Left lung (tissue), 14 donors: ENCODE measurements at places on chromosomes 5 and 9. TPM values are rescaled to one million over a fixed set of nuclear protein-coding genes. Genes with fewer than 3 reads are reported as not detected.

GRCh38 chr5:67963789-67964519, 251.6 kb upstream of the PIK3R1 start:
- DNase-seq = no peak

- DNase-seq = no peak
Measured at GRCh38 chr9:77802515-77803293, 154.6 kb upstream of the GNA14 start.

DNA sequence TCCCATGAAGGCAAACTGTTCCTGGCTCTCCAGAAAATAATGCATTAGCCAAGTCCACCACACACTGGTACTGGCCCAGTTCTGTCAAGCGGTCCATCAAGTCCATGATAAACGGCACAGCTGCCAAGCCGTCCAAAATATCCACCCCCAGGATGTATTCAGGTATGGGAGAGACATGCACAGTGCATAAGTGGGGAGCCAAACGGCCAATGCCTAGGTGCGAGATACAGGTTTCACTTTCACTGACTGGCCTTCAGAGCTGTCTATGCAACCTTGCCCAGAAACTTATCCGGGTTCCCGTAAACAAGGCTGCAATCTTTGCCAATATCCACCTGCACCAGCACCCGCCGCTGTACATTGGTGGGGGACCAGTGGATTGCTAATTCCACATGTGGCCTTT, 795.8 kb downstream of the EFNA5 start:
- DNase-seq = no peak

DNA sequence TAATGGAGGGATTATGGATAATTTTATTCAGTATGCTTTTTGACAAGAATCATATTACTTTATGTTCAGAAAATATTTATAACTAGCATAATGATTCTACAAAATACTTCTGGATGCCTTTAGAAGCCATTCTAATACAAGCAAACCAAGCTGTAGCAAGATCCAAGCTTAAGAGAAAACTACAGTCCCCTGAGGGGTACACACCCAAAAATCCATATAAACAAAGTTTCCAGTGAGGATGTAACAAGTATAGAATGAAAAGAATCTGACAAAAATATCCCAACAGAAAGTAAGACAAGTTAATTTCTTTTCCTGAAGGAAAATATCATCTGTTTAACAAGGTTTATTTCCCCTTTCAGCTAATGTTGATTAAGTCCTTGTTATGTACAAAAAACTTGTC, 53.9 kb downstream of the MLLT3 start:
- no peak for DNase-seq

- DNase-seq = no peak
Measured at GRCh38 chr9:93968451-93969327, 13.5 kb upstream of the BARX1 start.

GRCh38 chr5:131759704-131760103, 37.1 kb downstream of the FNIP1 start:
- no peak for DNase-seq

DNA sequence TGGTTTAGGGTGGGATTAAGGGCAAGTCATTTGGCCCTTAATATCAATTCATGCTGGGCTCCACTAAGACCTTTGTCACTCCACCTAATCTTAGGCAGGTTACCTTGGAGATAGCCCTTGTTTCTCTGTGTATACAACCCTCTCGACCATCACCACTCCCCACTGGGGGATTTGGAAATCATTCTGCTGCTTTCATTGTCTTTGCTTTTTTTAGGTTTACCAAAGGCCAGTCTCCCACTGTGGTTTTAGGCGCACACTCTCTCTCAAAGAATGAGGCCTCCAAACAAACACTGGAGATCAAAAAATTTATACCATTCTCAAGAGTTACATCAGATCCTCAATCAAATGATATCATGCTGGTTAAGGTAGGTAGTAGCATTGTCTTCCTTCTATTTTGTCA, 6.2 kb downstream of the GZMK start:
- DNase-seq = no peak

- DNase-seq = no peak
Measured at GRCh38 chr5:118211606-118212005, 776.7 kb downstream of the DTWD2 start.

- no peak for DNase-seq
Measured at GRCh38 chr5:2374703-2375102, 376.8 kb downstream of the IRX2 start.

DNA sequence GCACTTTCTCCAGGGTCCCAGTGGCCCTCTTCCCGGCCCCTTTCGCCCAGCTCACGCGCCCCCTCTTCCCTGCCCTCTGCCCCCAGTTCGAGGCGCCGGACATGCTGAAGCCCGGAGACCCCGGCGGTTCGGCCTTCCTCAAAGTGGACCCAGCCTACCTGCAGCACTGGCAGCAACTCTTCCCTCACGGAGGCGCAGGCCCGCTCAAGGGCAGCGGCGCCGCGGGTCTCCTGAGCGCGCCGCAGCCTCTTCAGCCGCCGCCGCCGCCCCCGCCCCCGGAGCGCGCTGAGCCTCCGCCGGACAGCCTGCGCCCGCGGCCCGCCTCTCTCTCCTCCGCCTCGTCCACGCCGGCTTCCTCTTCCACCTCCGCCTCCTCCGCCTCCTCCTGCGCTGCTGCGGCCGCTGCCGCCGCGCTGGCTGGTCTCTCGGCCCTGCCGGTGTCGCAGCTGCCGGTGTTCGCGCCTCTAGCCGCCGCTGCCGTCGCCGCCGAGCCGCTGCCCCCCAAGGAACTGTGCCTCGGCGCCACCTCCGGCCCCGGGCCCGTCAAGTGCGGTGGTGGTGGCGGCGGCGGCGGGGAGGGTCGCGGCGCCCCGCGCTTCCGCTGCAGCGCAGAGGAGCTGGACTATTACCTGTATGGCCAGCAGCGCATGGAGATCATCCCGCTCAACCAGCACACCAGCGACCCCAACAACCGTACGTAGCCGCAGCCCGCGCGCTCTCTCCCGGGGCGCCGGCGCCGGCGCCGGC, 1.0 kb downstream of the PRDM6 start:
- no peak for DNase-seq

- DNase-seq = no peak
Measured at GRCh38 chr5:104859437-104859836, 1296.8 kb upstream of the NUDT12 start.

GRCh38 chr5:178832618-178833201, 27.0 kb upstream of the ZNF354B start:
- no peak for DNase-seq

The IFNA13 gene
- total RNA-seq = not detected

The MACIR gene
- total RNA-seq = 8.0 TPM

The MACROH2A1 gene
- 183 TPM for total RNA-seq

The NXNL2 gene
- 0.29 TPM for total RNA-seq

The PCDHB15 gene
- 2.8 TPM for total RNA-seq

The PTPRD gene
- total RNA-seq = 24.2 TPM
